Stimulated activated CD4-positive, alpha-beta T cell treated with anti-CD3 and anti-CD28 coated beads, Interleukin-12 subunit alpha, Interleukin-12 subunit beta, amount 100 ng/mL, for 24 hours (primary cell): ENCODE measurements at places on chromosomes 1 and 21.

- no peak for DNase-seq
These were observed 1.3 kb downstream of the GNG12 start for GRCh38 chr1:67831850-67832513.

DNA sequence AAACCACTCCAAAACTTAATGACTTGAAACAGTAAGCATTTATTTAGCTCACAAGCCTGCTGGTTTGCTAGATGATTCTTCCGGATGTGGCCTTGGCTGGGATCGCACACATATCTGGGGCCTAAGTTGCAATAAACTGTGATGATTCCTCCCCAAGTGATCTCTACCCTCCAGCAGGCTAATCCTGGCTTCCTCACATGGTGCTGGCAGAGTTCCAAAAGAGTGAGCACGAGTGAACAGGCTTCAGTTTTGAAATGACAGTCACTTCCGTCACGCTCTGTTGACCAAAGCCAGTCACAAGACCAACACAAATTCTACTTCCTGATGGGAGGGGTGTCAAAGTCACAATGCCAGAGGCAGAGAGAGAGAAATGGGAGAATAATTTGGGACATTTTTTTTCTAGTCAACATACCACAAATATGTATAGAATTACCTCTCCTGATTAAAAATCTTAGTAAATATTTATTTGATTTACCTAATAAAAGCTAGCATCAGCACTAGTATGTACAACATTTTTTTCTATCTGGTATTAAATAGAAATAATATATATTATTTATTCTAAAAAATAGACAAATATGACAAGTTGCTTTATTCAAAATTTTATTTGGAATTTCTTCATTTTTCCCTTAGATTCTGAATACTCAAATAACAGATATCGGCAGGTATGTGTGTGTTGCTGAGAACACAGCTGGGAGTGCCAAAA is 292.7 kb downstream of the TPR start:
- no peak for DNase-seq

- DNase-seq, result no peak
These were observed 8.1 kb downstream of the SNX7 start for GRCh38 chr1:98669355-98670296.

DNA sequence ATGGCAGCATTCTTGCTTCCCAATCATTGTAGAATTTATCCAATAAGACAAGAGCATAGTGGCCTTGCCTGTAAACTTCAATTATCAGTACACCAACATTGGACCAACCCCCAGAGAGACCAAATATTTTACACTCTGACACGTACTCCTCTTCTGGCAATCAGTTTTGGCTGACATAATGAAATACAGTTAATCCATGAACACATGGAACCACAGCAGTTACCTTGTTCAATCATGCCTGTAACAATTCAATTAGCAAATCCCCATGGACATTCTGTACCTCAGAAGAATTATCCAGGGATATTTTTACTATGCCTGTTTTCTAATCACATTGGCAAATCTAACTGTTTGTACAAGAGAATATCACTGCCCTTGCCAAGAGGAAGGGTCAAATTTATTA is 2162.0 kb downstream of the MRPL39 start:
- DNase-seq, result no peak

GRCh38 chr1:229148743-229149142 is 122.2 kb upstream of the RAB4A start:
- DNase-seq, result no peak
